H4 (cell line): ENCODE measurements at places on chromosomes 6 and 20. TPM values are rescaled to one million over a fixed set of nuclear protein-coding genes. Genes with fewer than 3 reads are reported as not detected.

DNA sequence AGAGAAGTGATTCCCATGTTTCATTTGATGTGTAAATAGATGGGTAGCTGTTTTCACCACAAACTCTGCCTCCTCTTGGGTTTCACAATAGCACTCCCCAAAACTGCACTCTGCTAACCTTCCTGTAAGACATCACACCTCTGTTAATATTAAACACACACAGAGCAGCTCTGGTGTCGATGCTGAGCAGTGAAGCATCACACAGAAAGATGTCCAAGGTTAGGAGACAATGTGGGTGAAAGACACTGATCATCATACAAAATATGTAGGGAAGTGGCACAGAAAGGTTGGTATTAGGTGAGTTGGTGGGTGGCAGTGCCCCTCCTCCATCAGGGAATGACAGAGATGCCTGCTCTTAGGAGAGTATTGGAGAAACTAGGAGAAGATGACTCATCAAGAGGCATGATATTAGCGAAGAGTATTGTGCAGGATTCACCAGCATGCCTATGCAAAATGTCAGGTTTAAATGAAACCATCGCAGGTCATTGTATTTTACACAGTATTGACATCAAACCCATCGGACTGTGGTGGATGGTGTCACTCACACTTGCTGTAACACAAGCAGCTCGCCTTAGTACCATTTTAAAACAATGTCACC is 199.7 kb downstream of the TBXT start:
- no peak for DNase-seq

- DNase-seq = no peak
Observed at GRCh38 chr6:87660226-87660911, 41.7 kb downstream of the AKIRIN2 start.

DNA sequence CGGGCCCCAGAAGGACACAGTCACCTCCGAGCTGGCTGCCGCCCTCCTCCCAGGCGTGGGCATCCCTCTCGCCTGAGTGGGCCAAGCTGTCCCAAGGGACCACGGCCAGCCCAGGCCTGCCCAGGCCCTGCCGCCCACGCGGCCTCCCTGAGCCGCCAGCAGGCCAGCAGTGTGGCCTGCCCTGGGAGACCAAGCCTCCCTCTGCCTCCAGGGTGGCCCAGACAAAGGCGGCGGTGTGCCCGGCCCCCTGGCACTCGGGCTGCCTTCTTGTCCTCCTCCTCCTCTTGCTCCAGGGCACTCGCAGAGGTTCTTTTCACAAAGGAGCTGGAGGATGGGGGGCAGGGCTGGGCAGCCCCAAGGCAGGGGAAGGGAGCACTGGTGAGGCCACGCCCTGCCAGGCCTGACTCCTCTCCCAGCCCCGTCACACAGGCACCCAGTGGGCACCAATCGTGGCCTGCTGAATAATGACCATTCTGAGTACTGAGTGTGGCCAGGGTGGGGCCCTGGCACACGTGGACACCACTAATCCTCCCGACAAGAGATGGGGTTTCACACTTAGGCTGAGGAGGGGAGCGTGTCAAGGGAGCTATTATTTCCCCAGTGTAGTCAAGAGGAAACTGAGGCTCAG is 25.3 kb downstream of the NOL4L start:
- DNase-seq = no peak

DNA sequence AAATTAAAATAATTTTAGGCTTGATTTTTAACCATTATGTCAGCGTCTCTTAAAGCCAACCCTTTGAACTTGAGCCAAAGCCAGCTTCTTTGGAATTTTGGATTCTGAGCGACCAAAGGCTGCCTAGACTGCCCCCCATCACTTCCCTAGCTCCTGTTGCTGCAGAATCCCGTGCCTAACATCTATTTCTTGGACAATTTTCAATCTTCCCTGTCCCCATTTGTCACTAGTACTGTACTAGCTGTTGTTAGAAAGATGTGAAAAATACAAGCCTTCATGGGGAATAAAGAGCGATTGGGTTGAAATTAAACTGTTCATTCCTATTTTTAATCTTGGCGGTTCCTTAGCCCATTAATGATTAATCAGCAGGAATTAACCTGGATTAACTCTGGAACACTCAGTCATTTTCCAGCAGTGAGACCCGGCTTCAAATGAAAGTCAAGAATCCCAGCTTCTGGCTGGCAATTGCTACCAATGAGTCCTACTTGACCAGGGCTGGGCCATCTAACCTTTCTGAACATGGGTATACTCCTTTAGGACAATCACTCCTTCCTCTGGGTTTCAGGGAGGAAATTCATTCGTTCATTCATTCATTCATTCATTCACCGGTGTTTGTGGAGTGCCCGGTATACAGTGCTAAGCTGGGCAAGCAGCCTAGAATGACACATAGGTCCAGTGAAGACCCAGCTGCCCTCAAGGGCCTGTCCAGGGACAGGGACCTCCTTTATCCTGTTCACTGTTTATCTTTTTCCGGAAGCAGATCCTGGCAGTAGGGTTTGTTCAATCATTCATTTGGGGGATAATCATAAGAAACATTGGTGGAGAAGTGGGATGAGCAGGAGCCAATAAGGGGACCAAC is 1.4 kb upstream of the RRBP1 start:
- DNase-seq = no peak

DNA sequence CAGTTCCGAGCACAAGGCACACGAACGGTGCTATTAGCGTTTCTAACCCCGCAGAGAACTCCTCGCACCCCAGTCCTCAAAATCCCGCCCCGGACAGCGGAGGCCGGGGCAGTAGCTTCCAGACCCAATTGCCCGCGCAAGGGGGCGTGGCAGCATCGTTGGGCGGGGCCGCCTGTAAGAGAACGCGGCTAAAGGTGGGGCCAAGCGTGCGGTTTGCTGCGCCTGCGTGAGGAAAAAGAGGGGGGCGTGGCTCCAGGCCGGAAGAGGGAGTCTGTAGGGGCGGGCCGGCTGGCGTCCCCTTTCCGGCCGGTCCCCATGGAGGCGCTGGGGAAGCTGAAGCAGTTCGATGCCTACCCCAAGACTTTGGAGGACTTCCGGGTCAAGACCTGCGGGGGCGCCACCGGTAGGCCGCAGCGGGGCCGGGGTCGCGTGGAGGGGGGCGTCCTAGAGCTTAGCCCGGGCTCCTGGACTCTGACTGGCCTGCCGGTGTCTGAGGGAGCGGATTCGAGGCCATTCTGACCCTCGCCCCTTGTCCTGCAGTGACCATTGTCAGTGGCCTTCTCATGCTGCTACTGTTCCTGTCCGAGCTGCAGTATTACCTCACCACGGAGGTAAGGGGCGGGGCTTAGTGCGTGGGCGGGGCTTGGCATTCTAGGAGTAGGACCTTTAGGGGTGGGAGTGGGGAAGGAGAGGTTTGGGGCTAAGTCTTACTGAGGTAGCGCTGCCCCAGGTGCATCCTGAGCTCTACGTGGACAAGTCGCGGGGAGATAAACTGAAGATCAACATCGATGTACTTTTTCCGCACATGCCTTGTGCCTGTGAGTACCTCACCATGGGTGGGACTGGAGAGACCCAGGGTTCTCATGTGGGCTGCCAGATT is at the start of gene ERGIC3:
Gene ERGIC3, plus strand, starts transcription at position 296 of the 880 bp plus-strand sequence. Its CDS starts 20 bp downstream, at position 316.
- peak; percentile 93 for DNase-seq

- no peak for DNase-seq
Observed at GRCh38 chr6:136600818-136601217, 50.6 kb upstream of the MAP7 start.

DNA sequence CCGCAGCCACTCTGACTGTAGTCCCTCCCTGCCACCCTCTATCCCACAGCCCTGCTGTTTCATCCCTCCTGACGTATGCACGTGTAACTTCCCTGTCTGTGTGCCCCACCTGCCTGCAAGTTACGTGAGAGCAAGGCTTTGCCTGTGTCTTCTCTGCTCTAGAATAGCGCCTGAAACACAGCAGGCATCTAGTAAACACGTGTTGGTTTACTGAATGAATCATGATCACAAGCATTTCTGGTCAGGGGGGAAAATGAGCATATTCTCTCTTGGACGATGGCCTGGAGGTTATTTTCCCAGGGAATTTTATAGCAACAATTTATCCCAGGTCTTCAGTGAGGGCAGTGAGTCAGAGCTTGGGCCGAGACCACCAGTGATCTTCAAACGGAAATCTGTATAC is 38.3 kb downstream of the PSMG4 start:
- peak; percentile 56 for DNase-seq

GRCh38 chr6:112179631-112180030 is 74.7 kb downstream of the LAMA4 start:
- DNase-seq = no peak

The AGER gene
- 0.41 TPM in 1 of 2 replicates, not detected in the other for total RNA-seq

The VNN1 gene
- total RNA-seq = not detected in 2 replicates

The MYB gene
- total RNA-seq = 0.39 and 1.1 TPM in 2 replicates
